ENCODE measurements at places on chromosomes 5 and 9. TPM values are rescaled to one million over a fixed set of nuclear protein-coding genes. Genes with fewer than 3 reads are reported as not detected.

GRCh38 chr5:107523029-107523680 lies 147.6 kb downstream of the EFNA5 start:
- DNase-seq, result no peak

Gene DOK3
- total RNA-seq, result 15.9 TPM

Gene CCDC192
- total RNA-seq, result not detected

- DNase-seq, result no peak
Observed at GRCh38 chr5:123610209-123610608, 98.2 kb downstream of the CSNK1G3 start.

DNA sequence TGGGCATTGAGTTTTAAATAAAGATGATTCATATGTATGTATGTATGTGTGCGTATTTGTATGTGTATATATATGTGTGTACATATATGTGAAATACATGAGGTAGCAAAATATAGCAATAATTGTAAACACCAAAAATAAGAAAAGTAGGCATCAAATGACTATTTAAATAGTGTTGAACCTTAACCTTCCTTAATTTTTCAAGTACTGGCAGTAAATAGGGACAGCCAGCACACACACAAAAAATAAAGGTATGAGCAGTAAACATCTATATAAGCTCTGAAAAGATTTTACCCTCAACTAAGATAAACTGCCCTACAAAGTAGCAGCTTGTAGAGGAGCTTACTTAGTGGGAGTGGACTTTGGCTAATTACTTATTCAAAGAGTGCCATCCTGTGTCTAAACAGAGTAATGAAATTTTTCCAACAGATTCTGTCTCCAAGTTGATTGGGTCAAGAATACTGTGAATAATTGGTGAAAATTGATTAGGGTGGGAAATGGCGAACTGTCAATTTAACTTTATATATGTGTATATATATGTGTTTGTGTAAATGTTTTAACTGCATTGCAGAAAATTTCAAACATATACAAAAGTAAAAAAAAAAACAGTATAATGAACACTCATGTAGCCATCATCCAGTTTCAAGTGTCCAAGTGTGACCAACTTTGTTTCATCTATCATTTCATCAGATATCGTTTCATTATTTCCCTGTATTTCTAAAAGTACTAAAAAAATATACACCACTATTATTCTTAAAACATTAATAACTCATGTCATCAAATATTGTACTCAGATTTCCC lies 2.0 kb upstream of the ADAMTS6 start:
- DNase-seq, result no peak

- DNase-seq, result no peak
Observed at GRCh38 chr5:94362857-94363256, 255.5 kb downstream of the KIAA0825 start.

DNA sequence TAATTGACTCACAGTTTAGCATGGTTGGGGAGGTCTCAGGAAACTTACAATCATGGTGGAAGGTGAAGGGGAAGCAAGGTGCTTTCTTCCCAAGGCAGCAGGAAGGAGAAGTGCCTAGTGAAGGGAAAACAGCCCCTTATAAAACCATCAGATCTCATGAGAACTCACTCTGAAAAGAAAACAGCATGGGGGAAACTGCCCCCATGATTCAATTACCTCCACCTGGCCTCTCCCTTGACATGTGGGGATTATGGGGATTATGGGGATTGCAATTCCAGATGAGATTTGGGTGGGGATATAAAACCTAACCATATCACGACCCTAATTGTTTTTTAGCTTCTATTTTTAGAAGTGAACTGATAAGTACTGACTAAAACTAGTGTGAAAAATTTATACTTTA lies 1377.5 kb upstream of the DMAC1 start:
- DNase-seq, result no peak
